Fibroblast of lung (primary cell): ENCODE measurements at places on chromosomes 11 and 22.

GRCh38 chr22:39448205-39449054 is 8.4 kb upstream of the MGAT3 start:
- no peak for DNase-seq

GRCh38 chr11:43035086-43035485 is 276.7 kb upstream of the API5 start:
- no peak for DNase-seq

- no peak for DNase-seq
Measured at GRCh38 chr11:112304914-112305313, 44.3 kb upstream of the PLET1 start.

DNA sequence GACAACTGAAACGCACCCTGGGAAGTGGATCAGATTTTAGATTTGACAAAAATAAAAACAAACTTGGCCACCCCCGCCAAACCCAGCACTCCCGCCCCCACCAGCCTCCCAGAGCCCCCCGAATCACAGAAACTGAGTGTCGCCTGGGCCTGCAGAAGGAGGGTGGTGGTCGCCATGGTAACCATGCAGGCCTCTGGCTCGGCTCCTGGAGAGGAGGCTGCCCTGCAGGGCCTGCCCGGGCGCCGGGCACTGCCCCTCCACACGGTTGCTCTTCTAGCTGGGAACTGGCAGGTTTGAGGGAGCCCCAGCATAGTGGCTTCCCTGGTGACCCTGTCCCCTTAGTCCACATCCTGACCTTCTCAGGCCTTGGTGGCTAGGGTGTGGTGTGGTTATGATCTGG is 19.3 kb downstream of the CACNA1I start:
- DNase-seq, result no peak

- DNase-seq, result no peak
Measured at GRCh38 chr11:134170177-134170918, 53.4 kb downstream of the NCAPD3 start.

DNA sequence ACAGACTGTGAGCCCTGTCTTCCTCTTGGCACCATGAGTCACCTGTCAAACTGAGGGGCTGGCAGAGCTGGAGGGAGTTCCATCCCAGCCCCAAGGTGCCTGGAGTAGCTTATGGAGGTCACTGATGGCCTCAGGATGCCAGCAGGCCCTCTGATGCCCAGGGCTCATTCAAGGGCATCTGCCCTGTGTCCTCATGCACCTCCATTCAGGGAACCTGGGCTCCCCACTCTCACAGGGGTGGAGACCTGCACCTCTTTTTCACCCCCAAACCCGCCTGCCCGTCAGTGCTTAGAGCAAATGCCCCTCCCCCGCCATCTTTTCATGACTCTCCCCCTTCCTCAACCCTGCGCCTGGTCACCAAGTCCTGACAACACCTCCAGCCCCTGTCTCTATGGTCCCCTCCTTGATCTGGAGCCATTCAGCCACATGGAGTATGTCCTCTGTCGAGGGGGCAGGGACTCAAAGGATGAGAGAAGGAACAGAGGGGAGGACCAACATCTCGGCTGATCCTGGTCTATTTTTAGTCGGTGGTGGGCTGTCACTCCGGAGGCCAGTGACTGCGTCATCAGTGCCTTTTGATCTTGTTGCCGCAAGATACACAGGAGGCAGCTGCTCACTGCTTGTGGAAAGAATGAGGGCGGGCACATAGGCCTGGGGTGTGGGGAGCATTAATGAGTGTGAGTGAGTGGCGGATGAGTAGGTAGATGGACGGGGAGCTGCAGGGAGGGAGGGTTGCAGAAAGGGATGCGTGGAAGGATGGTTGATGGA is 72.2 kb downstream of the CDKN1C start:
- peak; percentile 82 for DNase-seq

DNA sequence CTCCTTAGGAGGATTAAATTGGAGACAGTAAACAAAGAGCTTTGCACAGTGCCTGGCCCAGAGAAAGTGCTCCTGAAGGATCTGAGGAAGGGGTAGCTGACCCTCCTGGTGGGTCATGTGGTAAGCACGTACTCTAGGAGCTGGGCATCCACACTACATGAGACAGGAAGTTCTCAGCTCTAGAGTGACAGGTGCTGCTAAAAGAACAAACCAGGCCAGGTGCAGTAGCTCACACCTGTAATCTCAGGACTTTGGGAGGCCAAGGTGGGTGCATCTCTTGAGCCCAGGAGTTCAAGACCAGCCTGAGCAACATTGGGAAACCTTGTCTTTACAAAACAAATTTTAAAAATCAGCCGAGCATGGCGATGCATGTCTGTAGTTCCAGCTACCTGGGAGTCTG is 13.1 kb downstream of the SLC43A1 start:
- no peak for DNase-seq

- DNase-seq, result no peak
Measured at GRCh38 chr22:46256358-46256958, 6.4 kb upstream of the CDPF1 start.

DNA sequence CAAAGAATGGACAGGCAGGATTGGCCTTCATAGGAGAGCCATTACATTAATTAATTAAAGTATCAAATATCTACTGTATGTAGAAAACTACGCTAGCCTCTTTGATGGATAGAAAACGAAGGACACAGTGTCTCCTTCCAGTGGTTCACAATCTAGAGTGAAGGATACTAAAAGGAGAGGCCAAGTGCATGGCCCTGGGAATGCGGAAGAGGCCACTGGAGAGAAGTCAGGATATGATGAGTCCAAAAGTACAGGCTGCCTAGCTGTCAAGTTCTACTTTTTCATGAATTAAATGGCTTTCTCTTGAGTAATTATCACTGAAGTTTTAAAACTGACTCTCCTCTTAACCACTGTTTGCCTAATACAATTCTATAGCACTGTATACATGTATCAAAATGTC is 41.9 kb downstream of the ATG16L2 start:
- DNase-seq, result no peak

GRCh38 chr22:24162436-24162835 is 18.9 kb upstream of the SUSD2 start:
- no peak for DNase-seq
